Suprapubic skin (tissue), 4 donors: ENCODE measurements at places on chromosomes 6 and 20.

DNA sequence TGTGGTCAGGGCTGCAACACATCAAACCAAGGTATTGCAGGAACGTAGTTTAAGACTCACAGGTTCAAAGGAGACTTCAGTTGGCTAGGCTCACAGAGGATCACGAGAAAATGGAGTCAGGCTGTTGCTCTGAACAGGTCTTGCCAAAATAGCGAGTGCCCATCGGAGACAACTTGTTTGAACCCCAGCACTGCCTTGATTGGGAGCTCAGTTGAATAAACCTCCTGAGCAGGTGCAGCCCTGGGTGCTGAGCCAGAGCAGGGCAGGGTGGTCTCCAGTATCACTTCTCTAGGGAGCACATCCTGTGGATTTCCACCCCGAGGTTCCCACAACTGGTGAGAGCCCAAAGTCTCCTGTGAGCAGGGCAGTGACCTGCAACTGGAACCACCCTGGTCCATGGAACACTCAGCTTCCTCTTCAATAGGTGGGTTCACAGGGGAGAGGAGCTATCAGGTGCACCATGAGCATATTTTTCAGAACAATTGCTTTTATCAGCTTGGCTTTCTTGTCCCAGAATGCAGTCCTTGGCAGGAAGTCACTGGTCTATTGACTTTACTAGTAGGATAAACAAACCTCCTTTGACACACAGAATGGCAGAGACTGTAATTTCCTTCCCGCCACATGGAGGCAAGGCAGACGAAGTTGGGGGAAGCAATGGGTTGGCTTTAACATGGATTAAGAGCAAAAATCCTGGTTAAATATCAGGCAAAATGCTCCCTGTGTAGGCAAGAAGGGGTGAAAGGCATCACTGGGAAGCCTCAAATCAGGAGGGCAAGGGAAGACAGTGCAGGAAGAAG is 267.7 kb upstream of the FOXQ1 start:
- DNase-seq, result no peak

DNA sequence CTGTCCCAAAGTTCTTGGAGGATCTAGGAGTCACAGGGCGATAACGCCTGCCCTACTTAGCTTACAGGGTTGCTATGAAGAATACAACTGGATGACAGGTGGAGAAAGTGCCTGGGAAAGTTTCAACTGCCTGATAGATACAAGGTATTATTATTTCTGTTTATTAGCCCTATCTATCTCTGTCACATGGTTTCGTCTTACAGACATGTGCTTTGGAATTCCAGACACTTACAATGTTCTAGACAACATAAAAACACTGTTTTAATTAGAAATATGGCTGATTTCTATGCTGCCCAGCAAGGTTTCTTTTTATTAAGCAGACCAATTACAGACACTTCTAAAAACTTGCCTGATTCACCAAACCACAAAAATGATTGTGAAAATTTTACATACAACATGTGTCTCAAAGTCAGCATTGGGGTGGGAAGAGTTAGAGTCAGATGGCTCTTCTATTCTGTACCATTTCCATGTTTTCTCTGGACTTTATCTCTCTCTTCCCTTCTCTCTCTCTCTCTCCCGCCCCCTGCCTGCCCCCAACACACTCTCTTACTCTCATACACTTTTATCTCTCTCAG is 50.0 kb downstream of the GJA10 start:
- no peak for DNase-seq

GRCh38 chr6:72348926-72349325 is 272.9 kb upstream of the KCNQ5 start:
- DNase-seq, result no peak

- DNase-seq, result no peak
These were observed 51.1 kb downstream of the GGTLC1 start for GRCh38 chr20:23937303-23938117.

- DNase-seq, result no peak
These were observed 44.9 kb downstream of the TPD52L1 start for GRCh38 chr6:125198398-125198937.

- peak; percentile 78 for DNase-seq
These were observed 526 bp downstream of the SOD2 start for GRCh38 chr6:159692303-159693127.

DNA sequence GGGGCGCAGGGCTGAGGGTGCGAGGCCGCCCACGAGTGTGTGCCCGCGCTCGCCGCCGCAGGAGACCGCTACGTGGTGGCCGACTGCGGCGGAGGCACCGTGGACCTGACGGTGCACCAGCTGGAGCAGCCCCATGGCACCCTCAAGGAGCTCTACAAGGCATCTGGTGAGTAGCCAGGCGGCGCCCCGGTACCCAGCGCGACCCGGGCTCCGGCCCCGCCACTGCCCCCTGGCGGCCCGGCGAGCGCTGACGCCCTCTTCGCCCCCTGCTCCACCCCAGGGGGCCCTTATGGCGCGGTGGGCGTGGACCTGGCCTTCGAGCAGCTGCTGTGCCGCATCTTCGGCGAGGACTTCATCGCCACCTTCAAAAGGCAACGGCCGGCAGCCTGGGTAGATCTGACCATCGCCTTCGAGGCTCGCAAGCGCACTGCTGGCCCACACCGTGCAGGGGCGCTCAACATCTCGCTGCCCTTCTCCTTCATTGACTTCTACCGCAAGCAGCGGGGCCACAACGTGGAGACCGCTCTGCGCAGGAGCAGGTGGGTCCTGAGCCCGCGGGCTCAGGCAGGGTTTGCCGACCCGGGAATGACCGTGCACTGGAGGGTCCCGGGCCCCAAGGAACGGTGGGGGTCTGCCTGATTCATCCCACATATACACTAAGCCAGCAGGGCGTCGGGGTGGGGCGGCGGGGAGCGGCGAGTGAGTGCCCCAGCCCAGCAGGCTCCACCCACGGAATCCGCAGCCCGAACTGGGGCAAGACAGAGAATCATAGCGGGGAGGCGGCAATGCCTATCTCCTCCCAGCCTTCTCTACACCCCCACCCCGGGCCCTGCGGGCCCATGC is 17.4 kb downstream of the HSPA12B start:
- DNase-seq, result no peak

GRCh38 chr20:16639027-16639941 is 66.0 kb upstream of the KIF16B start:
- DNase-seq, result no peak

DNA sequence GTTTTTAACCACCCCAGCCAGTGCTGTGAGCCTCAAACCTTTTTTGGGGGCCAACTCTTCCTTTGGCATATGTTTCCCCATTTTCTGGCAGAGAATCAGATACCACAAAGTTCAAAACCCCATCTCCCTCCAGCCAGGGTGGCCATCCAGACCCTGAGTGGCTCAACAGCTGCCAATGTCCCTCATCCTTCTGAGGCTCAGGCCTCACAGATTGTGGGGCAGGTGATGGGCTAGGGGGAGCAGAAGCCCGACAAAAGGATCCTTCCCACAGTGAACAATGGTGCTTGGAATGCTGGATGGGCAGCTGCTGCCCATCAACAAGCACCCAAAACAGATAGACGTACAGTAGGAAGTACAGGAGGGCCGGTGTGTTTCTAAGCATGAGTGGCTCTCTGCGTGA is 42.6 kb upstream of the IL17A start:
- no peak for DNase-seq

GRCh38 chr20:34110025-34110744 is 1.9 kb downstream of the EIF2S2 start:
- DNase-seq, result no peak

DNA sequence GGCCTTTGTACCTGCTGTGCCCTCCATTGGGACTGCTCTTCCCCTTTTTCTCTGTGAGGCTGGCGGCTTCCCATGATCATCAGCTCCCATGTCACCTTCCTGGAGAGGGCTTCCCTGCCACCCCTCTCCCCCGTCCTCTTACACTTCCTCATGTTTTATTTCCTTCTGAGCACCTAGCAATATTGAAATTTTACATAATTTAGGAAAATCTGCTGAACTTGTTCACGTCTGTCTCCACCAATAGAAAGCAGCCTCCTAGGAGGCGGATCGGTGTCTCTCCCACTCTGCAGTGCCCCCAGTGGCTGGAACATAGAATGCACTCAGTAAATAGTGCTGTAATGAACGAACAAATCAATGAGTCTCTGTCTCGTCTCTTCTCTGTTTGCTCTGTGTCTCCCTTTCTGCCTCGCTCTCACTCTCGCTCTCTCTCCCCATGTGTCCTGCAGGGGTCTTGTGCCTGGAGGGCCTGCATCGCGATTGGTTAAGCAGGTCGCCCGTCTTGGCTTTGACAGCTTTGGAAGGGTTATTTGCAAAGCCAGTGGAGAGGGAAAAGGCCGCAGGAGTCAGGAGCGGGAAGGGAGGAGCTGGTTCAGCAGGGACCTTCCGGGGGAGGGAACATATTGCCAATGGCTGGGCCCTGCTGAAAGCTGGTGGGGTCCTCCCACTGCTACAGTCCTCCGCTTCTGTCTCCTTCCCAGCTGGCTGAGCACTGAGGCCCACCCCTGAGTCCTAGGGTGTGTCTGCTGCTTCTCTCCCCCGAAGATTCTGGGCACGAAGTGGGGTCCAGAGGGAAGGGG is 12.1 kb upstream of the OCSTAMP start:
- peak; percentile 85 for DNase-seq

DNA sequence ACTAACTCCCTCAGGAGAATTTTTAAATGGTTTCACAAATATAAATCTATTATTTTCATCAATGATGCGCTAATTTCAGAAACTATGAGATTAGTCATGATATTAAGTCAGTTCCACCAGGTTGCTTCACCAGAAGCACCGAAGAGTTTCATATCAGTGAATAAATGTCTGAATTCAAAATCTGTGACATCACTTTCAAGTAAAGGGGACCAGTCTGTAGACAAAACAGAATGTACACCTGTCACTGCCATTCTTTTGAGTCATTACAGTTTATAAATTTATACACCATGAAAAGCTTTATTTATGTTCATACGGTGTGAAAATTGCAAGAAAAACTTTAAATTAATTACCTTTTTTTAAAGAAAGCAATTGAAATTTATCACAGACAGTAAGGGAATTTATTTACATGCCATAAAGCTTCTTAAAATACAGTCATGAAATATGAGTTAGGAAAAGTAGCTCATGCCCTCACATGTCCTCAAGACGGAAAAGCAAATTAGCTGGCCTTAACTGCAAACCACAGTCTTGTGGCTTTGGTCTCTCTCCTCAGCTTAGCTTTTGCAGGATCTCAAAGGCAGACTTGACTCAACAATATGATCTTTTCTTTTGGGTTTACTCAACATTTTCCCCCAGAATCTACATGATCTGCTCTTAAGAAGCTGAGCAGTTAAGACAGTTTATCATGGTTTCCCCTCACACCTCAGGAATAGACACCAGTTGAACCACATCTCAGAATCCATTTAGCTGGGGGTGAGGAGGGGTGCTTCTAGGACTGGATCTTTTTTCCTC is 177.7 kb upstream of the MCHR2 start:
- no peak for DNase-seq

DNA sequence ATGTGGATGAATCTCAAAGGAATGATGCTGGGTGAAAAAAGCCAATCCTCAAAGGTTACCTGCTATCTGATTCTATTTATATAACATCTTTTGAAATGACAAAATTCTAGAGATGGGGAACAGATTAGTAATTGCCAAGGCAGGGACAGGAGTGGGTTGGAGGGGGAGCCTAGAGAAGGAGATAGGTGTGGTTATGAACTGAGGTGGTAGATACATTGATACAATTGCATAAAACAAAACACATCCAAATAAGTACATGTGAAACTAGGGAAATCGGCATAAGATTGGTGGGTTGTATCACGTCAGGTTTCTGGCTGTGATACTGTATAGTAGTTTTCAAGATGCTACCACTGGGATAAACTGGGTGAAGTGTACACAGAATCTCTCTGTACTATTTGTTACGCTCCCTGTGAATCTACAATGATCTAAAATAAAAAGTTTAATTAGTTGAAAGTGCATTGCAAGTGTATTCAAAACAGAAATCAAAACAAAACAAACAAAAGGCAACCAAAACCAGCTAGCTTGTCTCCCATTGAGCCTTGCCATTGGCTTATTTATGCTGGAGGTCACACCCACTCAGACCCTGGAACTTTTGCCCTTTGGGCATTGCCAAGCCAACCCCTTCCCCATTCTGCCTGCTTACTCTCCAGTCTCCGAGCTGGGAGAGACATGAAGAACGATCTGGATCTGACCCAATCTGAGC is 27.8 kb downstream of the PPP1R16B start:
- no peak for DNase-seq

DNA sequence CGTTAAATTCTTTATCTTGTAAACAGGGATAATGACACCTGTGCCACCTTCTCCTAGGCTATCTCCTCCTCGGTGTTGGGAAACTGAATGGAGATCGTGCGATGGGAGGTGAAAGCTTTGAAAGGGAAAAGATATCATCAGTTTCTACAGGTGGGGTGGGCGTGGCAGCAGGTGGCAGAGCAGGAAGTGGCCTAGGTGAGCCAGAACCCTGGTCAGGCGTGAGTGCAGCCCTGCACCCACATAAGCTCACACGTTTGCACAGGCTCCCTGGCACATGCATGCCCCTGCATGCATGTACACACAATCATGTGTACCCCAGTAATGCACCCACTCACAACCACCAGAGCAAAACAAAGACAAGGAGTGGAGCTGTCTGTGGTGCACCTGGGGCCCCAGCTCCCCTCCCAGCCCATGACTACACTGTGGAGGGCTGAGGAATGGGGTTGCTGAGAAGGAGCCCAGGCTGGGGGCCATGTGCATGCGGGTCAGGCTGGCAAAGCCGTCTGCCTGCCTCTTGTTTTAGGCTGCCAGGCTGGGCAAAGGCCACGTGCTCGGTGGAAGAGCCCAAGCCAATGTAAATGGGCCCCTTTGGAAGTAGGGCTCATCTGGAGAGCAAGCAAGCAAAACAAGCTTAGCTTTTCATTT is 61.5 kb downstream of the TFAP2C start:
- DNase-seq, result no peak

GRCh38 chr6:42190554-42191183 is 4.1 kb downstream of the GUCA1B start:
- DNase-seq, result no peak

DNA sequence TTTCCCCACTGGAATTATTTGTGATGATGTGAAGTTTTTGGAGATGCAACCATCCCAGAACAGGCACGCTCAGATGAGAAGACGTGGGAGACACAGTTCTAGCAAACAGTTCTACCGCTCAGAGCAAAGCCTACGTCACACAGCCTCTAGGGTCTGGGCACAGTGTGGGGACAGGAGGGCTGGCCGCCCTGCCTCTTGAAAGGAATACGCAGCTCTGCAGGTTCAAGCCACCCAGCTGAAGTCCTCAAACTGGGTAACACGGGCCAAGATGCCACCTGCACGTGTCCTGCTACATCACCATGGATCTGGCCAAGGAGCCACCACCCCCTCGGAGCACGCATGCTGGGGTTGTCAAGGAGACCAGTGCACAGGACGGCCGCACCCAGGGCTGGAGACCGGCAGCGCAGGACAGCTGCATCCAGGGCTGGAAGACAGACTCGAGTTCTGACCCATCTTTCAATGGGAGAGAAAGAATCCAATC is 75.0 kb downstream of the NOL4L start:
- no peak for DNase-seq

GRCh38 chr6:160798625-160799024 is 96.6 kb downstream of the PLG start:
- no peak for DNase-seq

GRCh38 chr6:112443179-112444065 is 96.3 kb downstream of the RFPL4B start:
- peak; percentile 79 for DNase-seq

GRCh38 chr6:43089874-43090558 is 13.9 kb downstream of the PTK7 start:
- DNase-seq, result no peak
